ENCODE measurements at places on chromosomes 2 and 18.
A peak's percentile ranks its signal among the peaks of the same experiment; 100 is the strongest.

DNA sequence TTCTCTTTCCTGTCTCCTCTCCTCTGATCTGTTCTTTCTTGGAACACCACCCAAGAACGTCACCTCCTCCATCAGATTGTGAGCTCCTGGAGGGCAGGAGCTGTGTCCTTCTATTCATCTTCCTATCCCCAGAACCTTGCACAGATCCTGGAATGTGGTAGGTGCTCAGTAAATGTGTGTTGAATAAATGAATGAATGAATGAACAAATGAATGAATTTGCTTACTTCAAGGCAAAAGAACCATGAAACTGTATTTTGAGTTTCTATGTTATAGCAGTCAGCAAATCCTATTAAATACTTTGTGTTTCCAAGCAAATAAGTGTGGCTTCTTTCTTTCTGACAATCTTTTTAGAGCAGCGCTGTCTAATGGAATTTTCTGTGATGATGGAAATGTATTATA is 14.8 kb downstream of the FABP1 start:
- no peaks in the 10 kb centered on the region for H3K36me3 ChIP-seq
- DNase-seq: no peak
- no peaks in the 10 kb centered on the region for H3K4me1 ChIP-seq
- H3K27ac ChIP-seq: no peak overlapping the region
- H3K4me3 ChIP-seq: no peak overlapping the region

GRCh38 chr18:22650247-22650646 is 232.5 kb upstream of the CTAGE1 start:
- DNase-seq: no peak
- H3K4me3 ChIP-seq: no peak overlapping the region
- no peak overlapping the region for H3K27ac ChIP-seq
- no peaks in the 10 kb centered on the region for H3K27me3 ChIP-seq
- H3K36me3 ChIP-seq: no peaks in the 10 kb centered on the region
- H3K4me1 ChIP-seq: no peaks in the 10 kb centered on the region

DNA sequence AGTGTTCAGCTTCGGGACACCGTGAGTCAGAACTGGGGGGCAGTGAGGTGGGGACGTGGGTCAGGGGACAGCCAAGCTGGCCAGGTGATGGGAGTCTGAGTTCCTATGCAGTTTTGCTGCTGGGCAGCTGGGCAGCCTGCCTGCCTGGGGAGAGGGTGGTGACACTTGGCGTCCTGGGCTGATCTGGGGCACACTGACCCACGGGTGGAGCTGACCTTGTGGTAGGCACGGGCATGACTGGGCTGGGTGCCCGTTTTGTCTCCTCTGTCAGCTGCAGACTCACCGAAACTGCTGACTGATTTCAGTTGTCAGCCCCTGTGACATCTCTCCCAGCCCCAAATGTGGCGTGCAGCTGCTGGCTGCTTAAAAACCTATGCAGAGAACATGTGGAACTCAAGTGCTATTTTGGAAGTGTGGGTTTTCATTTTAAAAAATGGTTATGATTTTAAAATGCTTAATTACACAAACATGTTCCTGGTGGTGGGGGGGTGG is 32.6 kb upstream of the E2F6 start:
- no peaks in the 10 kb centered on the region for H3K36me3 ChIP-seq
- H3K27me3 ChIP-seq: no peaks in the 10 kb centered on the region
- no peak overlapping the region for H3K4me3 ChIP-seq
- no peak for DNase-seq
- no peak overlapping the region for H3K27ac ChIP-seq

GRCh38 chr2:216283038-216283900 is 89.0 kb downstream of the MARCHF4 start:
- no peak overlapping the region for H3K27ac ChIP-seq
- peak; percentile 87 for DNase-seq
- no peaks in the 10 kb centered on the region for H3K36me3 ChIP-seq
- H3K4me1 ChIP-seq: peaks cover 18% of the 10 kb centered on the region
- H3K27me3 ChIP-seq: no peaks in the 10 kb centered on the region

DNA sequence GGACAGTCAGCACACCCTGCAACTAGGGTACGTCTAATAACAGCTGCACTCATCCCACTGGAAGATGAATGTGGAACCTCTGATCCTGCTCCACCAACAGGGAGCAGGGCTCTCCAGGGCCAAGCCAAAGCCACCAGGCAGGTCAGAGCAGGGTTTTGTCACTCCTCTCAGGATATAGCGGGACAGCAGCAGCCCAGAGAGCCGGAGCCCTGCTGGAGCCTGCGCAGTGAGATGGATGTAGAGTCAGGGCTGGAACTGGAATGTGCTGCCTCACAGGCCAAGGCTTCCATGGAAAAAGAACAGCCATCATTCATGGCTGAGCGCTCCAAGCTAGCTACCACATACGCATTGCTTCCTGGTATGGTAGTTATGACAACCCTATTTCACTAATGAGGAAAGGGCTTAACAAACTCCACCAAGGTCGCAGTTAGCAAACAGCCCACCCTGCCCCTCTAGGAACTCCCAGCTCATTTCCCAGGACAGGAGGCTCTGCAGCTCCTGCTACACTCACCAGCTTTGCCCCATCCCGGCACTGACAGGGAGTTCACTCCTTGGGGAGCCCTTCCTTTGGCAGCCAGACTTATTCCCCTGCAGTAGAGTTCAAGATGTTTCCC is 85.2 kb downstream of the HS1BP3 start:
- no peak overlapping the region for H3K4me3 ChIP-seq
- DNase-seq: no peak
- no peaks in the 10 kb centered on the region for H3K27me3 ChIP-seq

GRCh38 chr2:18398833-18399232 is 161.6 kb downstream of the RDH14 start:
- no peak overlapping the region for H3K4me3 ChIP-seq
- H3K27me3 ChIP-seq: no peaks in the 10 kb centered on the region
- DNase-seq: no peak
- no peaks in the 10 kb centered on the region for H3K36me3 ChIP-seq
- H3K4me1 ChIP-seq: peaks cover 5% of the 10 kb centered on the region

GRCh38 chr2:64112016-64112415 is 32.2 kb downstream of the PELI1 start:
- H3K27ac ChIP-seq: no peak overlapping the region
- H3K36me3 ChIP-seq: peaks cover 2% of the 10 kb centered on the region
- no peak for DNase-seq
- peaks cover 7% of the 10 kb centered on the region for H3K4me1 ChIP-seq
- H3K4me3 ChIP-seq: no peak overlapping the region
